ENCODE measurements at places on chromosomes 2 and 18.

GRCh38 chr2:8229546-8229986, 452.3 kb upstream of the ID2 start:
- DNase-seq, result peak; percentile 13

DNA sequence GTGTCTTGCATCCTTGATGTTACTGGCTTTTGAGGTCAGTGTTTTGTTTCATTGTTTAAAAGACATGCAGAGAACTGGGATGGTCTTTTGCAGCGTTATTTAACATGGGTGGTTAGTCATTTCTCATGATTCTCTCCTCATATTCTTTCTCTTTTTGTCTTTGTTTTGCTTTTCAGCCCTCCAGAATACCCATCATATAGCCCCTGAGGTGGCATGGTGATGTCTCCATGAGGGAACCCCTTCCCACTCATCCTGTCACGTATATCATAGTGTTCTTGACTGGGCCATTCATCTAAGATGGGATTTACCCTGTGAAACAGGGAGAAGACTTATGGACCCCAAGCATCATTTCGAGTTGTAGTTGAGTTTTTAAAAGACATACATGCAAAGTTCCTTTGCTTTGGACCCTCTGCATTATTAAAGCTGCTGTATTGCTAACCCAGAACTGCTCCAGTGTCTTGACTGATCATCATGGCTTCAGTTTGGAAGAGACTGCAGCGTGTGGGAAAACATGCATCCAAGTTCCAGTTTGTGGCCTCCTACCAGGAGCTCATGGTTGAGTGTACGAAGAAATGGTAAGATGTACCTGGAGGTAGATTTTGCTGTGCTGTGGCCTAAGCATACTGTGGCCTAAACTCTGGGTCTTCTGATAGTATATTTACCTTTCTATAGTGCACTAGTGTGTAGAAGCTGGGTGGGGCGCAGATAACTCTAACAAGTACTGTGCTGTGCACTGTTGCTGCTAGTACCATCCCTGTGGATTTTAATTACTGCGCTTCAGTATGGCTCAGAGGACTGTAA, 1.4 kb downstream of the EHBP1 start:
- DNase-seq, result no peak

GRCh38 chr2:238727585-238728329, 120.1 kb upstream of the TWIST2 start:
- no peak for DNase-seq

DNA sequence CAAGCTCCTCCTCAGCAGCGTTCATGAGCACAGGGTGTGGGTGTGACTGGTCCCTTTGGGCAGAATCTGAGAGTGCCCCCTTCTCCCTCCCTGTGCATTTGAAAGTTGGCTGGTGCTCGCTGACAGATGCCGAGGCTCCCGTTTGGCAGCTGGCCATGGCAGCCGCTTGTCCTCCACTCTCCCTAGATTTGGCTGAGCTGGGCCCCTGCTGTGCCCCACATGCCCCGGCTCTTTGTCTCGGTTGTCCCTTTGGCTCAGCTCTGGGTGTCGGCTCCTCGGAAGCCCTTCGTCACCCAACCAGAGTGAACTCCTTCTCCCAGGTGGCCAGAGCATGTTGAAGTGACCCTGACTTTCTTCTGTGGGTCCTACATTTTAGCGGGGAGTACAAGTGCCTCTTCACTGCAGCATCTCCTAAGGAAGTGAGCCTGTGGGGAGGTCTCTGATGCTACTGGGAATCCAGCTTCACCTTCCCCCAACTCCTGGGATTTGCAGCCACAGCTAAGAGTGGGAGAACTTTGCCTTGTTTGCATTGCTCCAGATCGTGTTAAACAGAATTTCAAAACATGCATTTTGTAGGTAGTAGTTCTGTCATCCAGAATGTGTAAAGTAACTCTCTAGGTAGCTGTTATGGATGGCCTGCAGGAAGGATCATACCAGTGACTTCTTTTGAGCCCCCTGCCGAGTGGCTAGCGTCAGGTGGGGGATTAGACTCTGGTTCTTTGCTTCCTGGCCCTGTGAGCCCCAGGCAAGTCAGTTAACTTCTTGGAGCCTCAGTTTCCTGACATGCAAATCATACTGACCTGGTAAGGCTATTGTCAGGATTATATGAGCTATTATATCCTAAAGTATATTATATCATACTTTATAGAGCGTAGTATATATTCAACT, 24.2 kb downstream of the HPCAL1 start:
- DNase-seq, result no peak

- DNase-seq, result no peak
Measured at GRCh38 chr2:215796140-215796855, 217.1 kb downstream of the MREG start.

- no peak for DNase-seq
Measured at GRCh38 chr2:9251154-9252001, 44.8 kb downstream of the ASAP2 start.

GRCh38 chr2:84735389-84735788, 145.5 kb downstream of the TRABD2A start:
- DNase-seq, result no peak

- DNase-seq, result no peak
Measured at GRCh38 chr2:8536686-8537561, 144.9 kb upstream of the ID2 start.

- DNase-seq, result no peak
Measured at GRCh38 chr2:101520246-101520645, 45.3 kb upstream of the RFX8 start.
